ENCODE measurements at places on chromosomes 5 and 9.

DNA sequence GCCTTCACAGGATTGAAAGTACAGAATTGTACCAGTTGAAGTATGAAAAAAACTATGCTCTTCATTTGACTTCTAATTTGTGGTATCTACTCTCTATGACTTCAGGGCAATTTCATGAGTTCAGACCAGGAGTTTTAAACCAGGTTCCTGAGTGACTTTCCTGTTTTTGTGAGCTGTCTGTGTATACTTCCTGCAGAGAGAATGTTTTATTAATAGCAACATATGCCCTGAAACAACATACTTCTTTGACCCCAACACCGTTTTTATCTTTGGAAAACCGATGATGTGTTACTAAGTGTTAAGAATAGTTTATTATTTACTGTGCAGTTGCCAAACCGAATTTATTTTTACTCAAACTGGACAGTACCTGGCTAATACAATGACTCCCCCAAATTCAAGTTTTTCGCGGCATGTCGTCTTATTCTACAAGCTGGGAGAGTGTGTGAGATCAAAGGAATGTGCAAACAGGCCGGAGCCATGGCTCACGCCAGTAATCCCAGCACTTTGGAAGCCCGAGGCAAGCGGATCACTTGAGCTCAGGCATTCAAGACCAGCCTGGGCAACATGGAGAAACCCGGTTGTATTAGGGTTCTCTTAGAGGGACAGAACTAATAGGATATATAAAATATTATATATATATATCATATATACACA, 58.7 kb upstream of the ERBIN start:
- DNase-seq, result no peak

GRCh38 chr5:31417512-31417911, 114.4 kb downstream of the DROSHA start:
- no peak for DNase-seq

DNA sequence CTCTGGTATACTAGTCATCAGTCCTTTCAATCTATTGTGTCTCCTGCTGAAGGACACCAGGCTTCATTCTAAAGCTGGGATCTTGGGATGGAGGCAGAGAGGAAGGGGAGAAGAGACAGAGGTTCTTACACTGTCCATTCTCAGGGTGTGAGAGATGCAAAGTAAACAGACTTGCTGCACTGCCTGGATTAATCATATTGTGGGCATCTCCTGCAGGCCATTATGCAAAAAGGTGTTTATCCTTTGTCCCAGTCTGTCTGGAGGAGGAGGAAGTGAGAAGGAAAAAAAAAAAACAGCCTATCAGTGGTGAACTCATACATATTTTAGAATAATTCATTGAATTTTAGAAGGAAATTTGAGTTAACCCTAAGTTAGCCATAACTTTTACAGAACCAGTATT, 92.9 kb upstream of the TNPO1 start:
- peak; percentile 6 for DNase-seq

- no peak for DNase-seq
Observed at GRCh38 chr5:100575815-100576214, 40.6 kb downstream of the FAM174A start.

DNA sequence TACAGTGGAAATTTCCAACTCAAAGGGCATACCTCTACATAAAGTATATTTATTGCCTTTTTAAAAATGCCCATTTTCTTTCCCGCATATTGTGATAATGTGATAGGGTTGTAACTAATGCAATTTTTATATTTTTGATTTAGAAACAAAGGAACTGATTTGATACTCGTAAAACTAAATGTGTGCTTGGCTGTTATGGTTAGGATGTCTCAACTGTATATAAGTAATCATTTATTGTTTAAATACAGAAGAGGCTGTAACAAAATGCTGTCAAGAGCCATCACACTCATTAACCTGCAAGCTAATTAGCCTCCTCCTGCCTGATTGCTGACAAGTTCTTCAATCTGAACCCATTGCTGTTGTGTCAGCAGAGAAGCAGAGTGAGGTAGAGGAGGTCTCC, 149.2 kb downstream of the PBX3 start:
- no peak for DNase-seq

DNA sequence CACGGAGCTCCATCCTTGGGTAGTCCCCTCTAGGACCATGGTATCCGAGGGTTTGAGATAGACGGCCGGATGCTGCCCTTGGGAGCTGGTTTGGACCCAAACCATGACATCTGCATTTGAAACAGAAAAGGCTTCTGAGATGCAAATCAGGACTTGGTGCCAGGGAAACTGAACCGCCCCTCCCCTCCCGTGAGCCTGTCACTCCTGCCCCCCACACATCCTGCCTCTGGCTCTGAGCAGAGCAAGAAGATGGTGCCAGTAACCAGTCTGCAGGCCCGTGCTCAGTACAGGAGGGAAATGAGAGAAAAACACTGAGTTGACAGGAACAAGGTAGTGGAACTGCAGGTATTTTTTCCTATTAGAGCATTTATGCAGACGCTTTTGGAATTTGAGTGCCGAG, 18.6 kb downstream of the ARPC5L start:
- DNase-seq, result no peak

- no peak for DNase-seq
Observed at GRCh38 chr5:156981481-156981880, 18.5 kb upstream of the TIMD4 start.

DNA sequence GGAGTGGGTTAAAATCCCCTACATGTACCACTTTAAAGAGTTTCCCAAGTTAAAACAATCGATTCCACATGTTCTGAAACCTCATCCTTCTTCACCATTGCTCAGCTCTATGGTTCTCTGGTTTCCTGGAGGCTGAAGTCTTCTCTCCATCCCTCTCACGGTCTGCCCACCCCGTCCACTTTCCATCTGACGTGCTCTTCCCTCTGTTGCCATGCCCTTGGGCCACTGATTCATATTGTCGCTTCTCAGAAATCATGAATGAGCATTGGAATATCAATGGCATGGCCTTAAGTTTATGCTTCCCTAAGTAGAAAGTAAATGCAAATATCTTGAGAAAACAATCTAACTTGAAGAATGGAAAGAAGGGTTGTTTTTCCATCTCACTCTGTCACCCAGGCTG, 30.9 kb downstream of the GDNF start:
- DNase-seq, result no peak

- no peak for DNase-seq
Observed at GRCh38 chr9:33013962-33014664, 11.0 kb upstream of the DNAJA1 start.

GRCh38 chr9:20256284-20256948, 365.9 kb downstream of the MLLT3 start:
- DNase-seq, result no peak

DNA sequence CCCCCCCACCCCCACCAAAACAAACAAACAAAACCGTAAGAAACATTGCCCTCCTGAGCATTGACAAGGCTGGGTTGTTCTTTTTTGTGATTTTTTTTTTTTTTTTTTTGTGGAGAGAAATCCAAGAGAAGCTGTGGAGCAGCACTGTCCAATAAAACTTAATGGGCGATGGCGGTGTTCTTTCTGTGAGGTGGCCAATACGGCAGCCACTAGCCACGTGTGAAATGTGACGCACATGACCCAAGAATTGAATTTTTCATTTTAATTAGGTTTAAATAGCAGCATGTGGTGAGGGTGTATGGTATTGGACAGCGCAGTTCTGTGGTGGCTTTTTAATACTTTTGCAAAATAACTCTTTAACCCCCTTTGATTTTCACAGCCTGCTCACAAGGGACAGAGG, 251.1 kb downstream of the PDZD2 start:
- DNase-seq, result no peak

Measured in fibroblast of mammary gland (primary cell).